Activated naive CD4-positive, alpha-beta T cell (primary cell): ENCODE measurements at places on chromosomes 4 and X.

- DNase-seq = no peak
These were observed 52.7 kb downstream of the STARD8 start for GRCh38 chrX:68699960-68700746.

DNA sequence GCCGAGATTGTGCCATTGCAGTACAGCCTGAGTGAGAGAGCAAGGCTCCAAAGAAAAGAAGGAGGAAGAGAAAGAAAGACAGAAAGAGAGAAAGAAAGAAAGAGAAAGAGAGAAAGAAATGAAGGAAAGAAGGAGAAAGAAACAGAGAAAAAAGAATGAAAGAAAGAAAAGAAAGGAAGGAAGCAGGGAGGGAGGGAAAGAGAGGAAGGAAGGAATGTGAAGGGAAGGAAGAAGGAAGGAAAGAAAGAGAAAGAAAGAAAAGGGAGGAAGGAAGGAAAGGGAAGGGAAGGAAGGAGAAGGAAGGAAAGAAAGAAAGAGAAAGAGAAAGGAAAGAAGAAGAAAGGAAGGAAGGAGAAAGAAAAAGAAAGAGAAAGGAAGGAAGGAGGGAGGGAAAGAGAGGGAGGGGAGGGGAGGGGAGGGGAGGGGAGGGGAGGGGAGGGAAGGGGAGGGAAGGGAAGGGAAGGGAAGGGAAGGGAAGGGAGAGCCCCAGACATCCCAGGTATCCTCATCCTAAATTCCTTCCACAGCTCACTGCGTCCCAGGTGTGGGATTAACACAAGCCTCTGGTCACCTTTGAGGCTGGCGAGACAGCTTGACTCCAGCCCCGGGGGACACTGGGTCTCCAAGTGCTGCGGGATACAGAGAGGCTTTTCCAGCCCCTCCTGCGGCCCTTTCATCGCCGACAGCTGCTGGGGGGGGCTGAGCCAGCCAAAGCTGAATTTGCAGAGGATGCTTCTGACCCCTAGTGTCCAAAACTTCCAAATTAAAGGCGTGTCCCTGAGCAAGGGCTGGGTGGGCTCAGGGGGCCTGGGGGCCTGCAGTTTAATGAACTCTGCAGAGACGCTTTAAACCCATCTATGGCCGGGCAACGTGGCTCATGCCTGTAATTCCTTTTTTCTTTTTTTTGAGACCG, 24.2 kb upstream of the CSF2RA start:
- no peak for DNase-seq

- DNase-seq = no peak
These were observed 97.6 kb upstream of the MAML3 start for GRCh38 chr4:140251571-140251970.

- no peak for DNase-seq
These were observed 181.1 kb upstream of the SMIM31 start for GRCh38 chr4:164572877-164573279.

- no peak for DNase-seq
These were observed 60.2 kb downstream of the ATOH1 start for GRCh38 chr4:93888768-93889167.
